Bladder microvascular endothelial cell (primary cell): ENCODE measurements at places on chromosomes 2 and 18. TPM values are rescaled to one million over a fixed set of nuclear protein-coding genes. Genes with fewer than 3 reads are reported as not detected.

NT5C1B gene
- not detected in 2 replicates for total RNA-seq

RUFY4 gene
- total RNA-seq = not detected in 2 replicates

CNDP1 gene
- total RNA-seq = not detected in 2 replicates

STON1 gene
- 4.2 and 5.4 TPM in 2 replicates for total RNA-seq

TTC32 gene
- total RNA-seq = 4.0 and 10.0 TPM in 2 replicates

SRD5A2 gene
- not detected in 2 replicates for total RNA-seq

KIAA2012 gene
- total RNA-seq = not detected in 2 replicates

CDK15 gene
- total RNA-seq = not detected in 2 replicates

SERPINB13 gene
- not detected in 2 replicates for total RNA-seq

TIGD1 gene
- 0.97 and 2.4 TPM in 2 replicates for total RNA-seq

UCN gene
- 0.44 and 0.49 TPM in 2 replicates for total RNA-seq

RPL37A gene
- 2,118 and 2,859 TPM in 2 replicates for total RNA-seq

TRIM43 gene
- total RNA-seq = not detected in 2 replicates

UGT1A4 gene
- not detected in 2 replicates for total RNA-seq

COL5A2 gene
- total RNA-seq = 28.2 and 266 TPM in 2 replicates

IL37 gene
- total RNA-seq = not detected in 2 replicates

GREB1L gene
- total RNA-seq = 1.3 and 9.7 TPM in 2 replicates
